Glomerular endothelial cell (primary cell): ENCODE measurements at places on chromosomes 4 and X. TPM values are rescaled to one million over a fixed set of nuclear protein-coding genes. Genes with fewer than 3 reads are reported as not detected.

THOC2 gene
- total RNA-seq, result 40.0 and 48.4 TPM in 2 replicates

GAGE12F gene
- not detected in 2 replicates for total RNA-seq

PSAPL1 gene
- not detected in 2 replicates for total RNA-seq

INTU gene
- 2.1 and 8.1 TPM in 2 replicates for total RNA-seq
